NT2/D1 (cell line): ENCODE measurements at places on chromosomes 4 and X.

GRCh38 chr4:80138551-80139538 lies 58.5 kb upstream of the PRDM8 start:
- DNase-seq, result no peak

GRCh38 chrX:9887659-9888297 lies 79.4 kb upstream of the CLDN34 start:
- no peak for DNase-seq

DNA sequence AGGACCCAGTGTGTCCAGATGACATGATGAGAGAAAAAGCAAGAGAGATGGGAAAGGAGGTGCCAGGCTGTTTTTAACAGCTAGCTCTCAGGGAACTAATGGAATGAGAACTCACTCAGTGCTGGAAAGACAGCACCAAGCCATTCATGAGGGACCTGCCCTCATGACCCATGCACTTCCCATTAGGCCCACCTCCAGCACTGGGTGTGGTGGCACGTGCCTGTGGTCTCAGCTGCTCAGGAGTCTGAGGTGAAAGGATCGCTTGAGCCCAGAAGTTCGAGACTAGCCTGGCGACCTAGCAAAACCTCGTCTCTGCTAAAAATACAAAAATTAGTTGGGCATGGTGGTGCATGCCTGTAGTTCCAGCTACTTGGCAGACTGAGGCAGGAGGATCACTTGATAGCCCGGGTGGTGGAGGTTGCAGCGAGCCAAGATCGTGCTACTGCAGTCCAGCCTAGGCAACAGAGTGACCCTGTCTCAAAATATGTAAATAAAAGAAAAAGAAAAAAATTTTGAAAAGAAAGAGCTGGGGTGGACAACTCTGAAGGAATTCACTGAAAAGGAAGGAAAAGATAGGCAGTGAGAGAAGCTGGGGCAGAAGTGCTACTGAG lies 50.9 kb downstream of the FAM193A start:
- DNase-seq, result no peak

GRCh38 chr4:40749717-40750460 lies at the start of gene NSUN7:
Gene NSUN7 (plus strand): TSS chr4:40749955. CDS start chr4:40750694, 739 bp downstream.
- peak; percentile 66 for DNase-seq

- no peak for DNase-seq
These were observed 268.5 kb downstream of the ARAP2 start for GRCh38 chr4:35975617-35976355.

DNA sequence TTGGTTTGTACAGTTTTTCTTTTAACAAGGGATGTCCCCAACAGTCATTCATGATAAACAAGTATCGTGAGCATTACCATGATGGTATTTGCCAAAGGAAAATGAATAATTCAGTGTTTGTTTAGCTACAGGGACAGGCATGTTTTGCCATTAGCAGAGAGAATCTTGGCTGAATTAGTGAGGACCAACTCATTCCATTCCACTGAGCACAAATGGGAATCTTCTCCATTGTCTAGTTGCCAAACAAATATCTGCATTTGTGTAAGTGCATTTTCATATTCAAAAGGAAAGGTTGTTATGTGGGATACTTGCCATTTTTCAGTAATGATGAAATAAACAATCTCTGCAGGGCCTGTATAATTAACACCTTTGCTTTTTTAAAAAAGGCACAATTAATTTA lies 1762.6 kb downstream of the RPA4 start:
- no peak for DNase-seq

GRCh38 chr4:110830461-110830860 lies 207.6 kb upstream of the PITX2 start:
- no peak for DNase-seq

GRCh38 chr4:48340276-48340964 lies 909 bp upstream of the SLAIN2 start:
- DNase-seq, result no peak
